Left colon (tissue), 2 donors: ENCODE measurements at places on chromosomes 6 and 20. TPM values are rescaled to one million over a fixed set of nuclear protein-coding genes. Genes with fewer than 3 reads are reported as not detected.

DNA sequence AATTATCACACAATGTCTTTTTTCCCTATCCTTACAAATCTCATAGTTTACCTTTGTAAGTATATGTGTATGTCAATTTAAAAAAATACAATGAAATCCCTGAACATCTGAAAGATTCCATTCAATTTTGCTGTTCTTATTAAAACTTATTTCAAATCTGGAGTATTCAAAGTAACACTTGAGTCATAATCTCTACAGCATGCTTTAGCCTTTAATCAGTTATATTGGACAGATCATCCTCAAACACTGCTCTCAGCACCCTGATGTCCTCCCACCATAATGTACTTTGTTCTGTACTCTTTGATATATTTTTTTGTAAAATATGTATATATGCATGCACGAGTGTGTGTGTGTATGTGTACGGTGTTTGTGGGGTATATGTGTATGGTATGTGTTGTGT is 83.0 kb upstream of the RPS6KA2 start:
- DNase-seq: no peak

GRCh38 chr6:14521141-14521540 is 403.6 kb downstream of the CD83 start:
- DNase-seq: no peak

Gene SH3BGRL2
- 141 TPM for total RNA-seq

Gene RBBP8NL
- 4.8 TPM for total RNA-seq

GRCh38 chr6:44367681-44368080 is 19.8 kb upstream of the CDC5L start:
- no peak for DNase-seq

- DNase-seq: no peak
Measured at GRCh38 chr6:33945931-33946330, 142.1 kb upstream of the MLN start.

GRCh38 chr20:44145131-44145775 is 41.7 kb downstream of the JPH2 start:
- no peak for DNase-seq

Gene GPSM3
- 5.6 TPM for total RNA-seq

DNA sequence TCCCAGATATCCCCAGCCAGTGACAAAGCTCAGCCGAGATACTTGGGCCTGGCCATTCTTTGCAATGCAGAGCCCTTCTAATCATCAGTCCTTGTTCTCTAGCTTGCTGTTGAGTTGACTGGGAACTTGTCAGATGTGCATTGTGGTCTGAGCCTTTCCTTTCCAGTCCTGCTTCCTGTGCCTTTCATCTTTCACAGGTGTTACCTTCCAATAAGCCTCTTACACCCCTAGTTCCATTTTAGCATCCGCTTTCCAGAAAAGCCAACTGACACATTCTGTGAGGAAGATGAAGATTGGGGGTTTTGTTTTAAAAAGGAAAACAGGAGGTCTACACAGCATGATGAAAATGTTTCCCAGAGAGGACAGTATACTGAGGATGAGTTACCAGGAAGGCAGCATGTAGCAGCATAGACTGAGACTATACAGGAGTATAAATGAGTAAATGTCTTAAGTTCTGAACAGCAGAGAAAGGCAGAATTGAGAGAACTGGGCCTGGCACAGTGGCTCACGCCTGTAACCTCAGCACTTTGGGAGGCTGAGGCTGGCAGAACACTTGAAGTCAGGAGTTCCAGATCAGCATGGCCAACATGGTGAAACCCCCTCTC is 5.6 kb upstream of the CEP85L start:
- DNase-seq: no peak

Gene OOEP
- total RNA-seq: not detected

GRCh38 chr6:5080574-5080973 is 4.6 kb upstream of the PPP1R3G start:
- no peak for DNase-seq

DNA sequence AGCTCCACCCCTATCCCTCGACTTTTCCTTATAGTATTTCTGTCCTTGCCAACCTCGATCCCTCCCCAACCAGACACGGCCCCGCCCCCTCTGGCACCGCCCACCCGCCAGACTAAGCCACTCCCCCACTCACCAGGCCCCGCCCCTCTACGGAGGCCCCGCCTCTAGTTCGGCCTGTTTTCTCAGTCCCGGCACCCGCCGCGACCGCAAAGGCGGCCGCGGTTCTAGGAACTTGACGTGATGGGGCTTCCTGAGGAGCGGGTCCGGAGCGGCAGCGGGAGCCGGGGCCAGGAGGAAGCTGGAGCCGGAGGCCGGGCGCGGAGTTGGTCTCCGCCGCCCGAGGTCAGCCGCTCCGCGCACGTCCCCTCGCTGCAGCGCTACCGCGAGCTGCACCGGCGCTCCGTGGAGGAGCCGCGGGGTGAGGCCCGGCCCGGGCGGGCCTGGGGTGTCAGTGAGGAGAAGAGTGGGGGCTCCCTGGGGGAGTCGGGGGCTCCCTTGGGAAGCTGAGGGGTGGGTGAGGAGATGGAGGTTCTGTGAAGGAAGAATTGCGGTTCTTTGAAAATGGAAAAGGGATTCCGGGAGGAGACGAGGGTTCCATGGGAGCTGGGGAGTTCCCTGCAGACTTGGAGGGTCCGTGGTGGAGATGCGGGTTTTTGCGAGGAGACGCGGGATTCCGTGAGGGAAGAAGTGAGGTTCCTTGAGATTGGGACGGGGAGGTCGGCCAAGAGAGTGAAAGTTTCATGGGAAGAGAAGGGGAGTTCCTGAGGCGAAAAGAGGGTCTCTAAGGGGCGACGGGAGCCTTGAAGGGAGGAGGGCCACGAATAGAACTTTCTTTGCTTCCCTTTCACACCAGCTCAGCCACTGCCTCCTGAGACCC is at the start of gene ACSS2:
Gene ACSS2, plus strand, starts transcription at position 207 of the 877 bp plus-strand sequence. Its CDS starts 34 bp downstream, at position 241.
- peak; percentile 100 for DNase-seq

Gene ANKRD66
- not detected for total RNA-seq

Gene LRP11
- 22.2 TPM for total RNA-seq

DNA sequence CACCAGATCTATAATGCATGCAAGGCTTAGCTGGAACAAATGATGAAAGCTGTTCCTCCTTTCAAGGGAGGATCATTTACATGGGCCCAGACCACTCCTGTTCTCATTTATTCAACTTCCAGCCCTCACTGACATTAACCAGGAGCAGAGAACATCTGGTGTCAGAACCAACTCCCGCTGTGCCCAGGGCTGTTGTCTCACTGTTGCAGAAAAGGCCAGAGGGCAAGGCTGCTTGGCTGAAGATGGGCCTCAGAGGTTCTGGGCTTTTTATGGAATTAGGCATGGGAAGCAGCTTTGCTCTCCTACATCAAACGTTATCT is 164.2 kb downstream of the GMPR start:
- no peak for DNase-seq
